ENCODE measurements at places on chromosomes 5 and 9.

- no peak for DNase-seq
These were observed 92.3 kb downstream of the HSD17B3 start for GRCh38 chr9:96209407-96210271.

- no peak for DNase-seq
These were observed 975 bp downstream of the AGXT2 start for GRCh38 chr5:35046774-35047173.

- no peak for DNase-seq
These were observed 16.5 kb upstream of the NRARP start for GRCh38 chr9:137318602-137319001.

- DNase-seq = no peak
These were observed 27.8 kb downstream of the NUTM2F start for GRCh38 chr9:94300470-94301301.

- DNase-seq = no peak
These were observed 25.1 kb downstream of the PAPPA start for GRCh38 chr9:116178481-116179211.

DNA sequence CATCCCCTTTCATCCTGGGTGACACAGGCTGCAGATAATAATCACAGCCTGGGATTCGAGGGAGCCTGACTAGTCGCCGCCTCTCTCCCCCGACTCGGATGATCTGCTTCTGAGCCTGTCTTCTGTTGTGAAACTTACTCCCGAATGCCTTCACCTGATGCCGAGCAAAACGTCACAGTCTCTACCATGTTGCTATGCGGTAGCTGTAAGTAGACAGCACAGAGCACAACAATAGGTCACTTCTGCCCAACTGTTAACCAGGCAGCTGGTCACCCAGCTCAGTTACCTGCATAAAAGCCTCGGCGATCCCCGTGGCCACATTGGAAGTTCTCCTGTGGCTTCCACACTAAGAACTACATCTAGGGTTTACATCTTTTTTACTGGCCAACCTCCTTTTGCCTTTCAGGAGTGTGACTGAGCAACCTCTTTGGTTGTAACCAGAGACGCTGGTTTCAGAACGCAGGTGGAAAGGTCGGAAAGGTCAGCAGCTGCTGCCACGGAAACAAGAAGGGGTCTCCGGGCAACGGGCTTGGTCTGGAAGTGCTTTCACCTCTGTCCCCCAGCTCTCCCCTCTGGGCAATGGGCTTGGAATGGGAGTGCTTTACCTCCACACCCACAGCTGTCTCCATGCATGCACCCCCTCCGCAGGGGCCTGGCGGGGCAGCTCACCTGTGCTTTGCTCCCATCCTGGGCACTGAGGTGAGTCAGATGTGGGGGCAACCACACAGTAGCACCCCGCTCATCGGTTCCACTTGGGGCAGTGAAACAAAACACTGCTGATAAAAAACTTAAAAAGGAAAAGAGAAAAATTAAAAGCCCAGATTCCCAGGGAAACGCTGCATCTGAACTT is 7.6 kb upstream of the PPP1R26 start:
- peak; percentile 50 for DNase-seq

- DNase-seq = no peak
These were observed 98.9 kb downstream of the CSNK1G3 start for GRCh38 chr5:123610665-123611405.

- no peak for DNase-seq
These were observed 141.0 kb upstream of the PPP1R26 start for GRCh38 chr9:135338546-135338945.

DNA sequence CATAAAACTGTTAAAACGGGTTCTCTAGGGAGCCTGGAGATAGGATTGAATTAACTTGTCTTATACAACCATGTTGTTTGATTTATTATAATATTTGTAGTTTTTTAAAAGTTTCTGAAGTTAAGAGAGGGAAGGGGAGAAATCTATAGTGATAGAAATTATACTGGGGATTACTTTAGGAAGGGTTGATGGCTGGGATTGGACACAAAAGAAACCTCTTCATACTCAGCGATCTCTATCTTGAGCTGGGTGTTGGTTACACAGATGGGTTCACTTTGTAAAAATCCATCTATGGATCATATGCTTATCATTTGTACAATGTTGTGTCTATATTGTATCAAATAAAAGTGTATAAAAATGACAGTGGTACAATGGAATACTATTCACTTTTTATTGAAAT is 30.0 kb downstream of the TNPO1 start:
- DNase-seq = no peak

GRCh38 chr5:38758774-38759600 is 86.8 kb upstream of the OSMR start:
- no peak for DNase-seq

GRCh38 chr5:21142791-21143190 is 1154.8 kb upstream of the CDH18 start:
- no peak for DNase-seq

DNA sequence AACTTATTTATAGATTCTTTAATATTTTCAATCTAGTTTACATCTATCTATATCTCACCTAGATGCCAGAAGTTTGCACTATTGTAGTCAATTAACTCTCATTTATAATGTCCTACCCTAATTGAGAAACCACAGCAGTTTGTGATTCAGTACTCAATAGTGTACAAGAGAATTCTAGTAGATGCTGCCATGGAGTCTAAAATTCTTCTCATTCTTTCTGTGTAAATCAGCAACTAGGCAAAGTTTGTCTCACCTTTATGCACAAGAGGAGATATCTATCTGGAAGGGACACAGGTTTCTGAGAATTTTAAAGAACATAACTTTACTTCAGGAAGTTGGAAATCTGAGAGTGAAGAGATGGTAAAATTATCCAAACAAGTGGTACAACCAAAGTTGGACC is 173.0 kb upstream of the FBXL7 start:
- no peak for DNase-seq

GRCh38 chr5:179700401-179700918 is 1.7 kb downstream of the CANX start:
- no peak for DNase-seq

- no peak for DNase-seq
These were observed 142.3 kb upstream of the TLX3 start for GRCh38 chr5:171166766-171167165.

- DNase-seq = no peak
These were observed 54.4 kb downstream of the ARSB start for GRCh38 chr5:78930721-78931120.

- DNase-seq = no peak
These were observed 5.8 kb downstream of the SH3RF2 start for GRCh38 chr5:145942201-145942600.

DNA sequence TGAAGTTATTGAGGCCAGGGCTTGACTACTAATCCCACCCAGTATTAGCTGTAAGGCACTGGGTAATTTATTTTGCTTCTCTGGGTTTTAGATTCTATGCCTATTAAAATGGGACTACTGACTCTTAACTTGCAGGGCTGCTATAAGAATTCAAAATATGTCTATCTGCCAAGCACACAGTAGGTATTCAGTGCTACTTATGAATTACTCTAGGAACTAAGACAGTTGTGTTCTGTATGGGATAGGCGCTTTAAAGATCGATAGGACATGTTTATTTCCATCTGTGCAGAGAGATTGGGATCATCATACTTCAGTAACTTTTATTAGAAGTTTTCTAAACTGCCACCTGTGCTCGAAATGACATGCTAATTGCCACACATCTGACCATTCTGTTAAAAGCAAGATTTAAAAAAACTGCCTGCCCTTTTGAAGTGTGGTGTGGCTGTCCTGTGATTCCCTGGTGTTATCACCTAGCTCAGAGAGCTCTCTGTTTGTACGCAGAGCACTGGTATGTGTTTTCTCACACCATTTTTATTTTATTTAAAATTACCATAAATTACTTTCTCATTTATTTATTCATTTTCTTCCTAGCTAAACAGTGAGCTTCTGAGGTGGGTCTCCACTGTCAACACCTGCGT is 58.7 kb downstream of the FYB1 start:
- no peak for DNase-seq

- peak; percentile 79 for DNase-seq
These were observed 199.7 kb downstream of the ROR2 start for GRCh38 chr9:91750343-91750742.

DNA sequence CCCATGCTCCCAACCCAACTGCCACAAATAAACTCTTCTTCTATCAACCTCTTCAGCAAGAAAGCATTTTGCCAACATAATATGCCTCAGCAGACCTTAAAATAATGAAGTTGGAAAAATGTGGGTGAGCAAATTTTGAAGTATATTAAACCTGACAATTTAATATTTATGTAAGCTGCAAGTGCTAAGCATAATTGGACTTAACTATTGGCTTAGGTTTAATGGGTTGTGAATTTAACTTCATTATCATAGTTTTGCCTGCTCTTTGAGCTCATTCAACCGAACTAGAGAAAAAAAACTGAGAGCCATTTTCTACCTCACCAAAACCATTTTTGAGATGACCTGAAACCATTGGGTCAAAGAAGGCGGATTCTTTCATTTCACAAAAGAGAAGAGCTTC is 805.5 kb upstream of the DMAC1 start:
- no peak for DNase-seq

DNA sequence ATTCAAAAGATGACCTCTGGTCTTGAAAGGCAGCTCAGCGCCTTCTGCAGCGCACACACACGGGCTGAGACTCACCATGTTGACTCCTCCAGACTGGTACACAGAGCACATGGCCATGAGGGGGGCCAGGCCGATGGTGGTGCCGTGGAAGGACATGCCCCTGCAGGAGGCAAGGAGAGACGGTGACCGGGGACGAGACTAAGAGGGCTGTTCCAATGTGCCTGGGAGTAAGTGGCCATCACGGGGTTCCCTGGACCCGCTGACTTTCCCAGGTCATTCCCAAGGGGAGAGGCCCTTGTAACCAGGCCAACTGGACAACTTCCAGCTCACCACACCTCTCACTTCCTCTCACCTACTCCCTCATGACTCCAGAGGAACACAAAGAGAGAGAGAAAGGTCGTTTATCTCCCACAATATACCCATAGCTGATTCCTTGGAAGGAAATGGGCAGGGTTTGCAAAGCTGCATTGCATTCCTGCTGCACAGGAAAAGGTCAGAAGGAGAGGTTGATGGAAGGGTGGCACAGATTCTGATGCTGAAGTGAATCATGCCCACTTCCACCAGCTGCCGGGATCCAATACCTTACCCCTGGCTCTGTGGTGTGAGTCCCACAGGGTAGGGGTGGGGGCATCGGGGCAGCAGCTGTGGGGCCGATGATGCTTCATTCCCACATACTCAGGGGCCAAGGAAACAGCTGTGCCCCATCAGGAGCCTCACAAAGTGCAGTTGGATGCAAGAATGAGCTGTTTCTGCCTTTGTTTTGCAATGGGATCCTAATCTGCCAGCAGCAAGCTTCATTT is 47.2 kb downstream of the NIPAL4 start:
- DNase-seq = no peak

DNA sequence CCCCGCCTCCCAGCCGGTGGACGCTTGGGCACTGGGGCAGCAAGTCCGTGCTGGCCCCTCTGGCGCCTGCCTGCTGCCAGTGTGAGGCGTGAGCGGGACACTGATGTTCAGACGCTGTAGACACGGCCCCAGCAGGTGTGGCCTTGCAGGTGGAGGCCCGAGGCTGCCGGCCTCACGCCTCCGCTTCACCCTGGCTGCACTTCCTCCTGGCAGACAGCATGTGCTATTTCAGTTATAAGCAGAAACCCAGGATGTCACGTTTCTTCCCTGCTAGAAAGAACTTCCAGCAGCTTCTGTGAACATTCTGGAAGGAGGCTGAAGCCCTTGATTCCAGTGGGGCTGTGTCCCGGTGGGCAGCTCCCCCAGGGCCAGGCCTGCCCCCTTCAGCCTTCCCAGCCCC is 114.8 kb upstream of the FCN2 start:
- DNase-seq = no peak

- DNase-seq = no peak
These were observed 1166.8 kb downstream of the MAT2B start for GRCh38 chr5:164672205-164672604.

GRCh38 chr5:35058374-35058788 is 10.6 kb upstream of the AGXT2 start:
- no peak for DNase-seq

GRCh38 chr9:123523001-123523400 is 167.0 kb downstream of the CRB2 start:
- DNase-seq = no peak

GRCh38 chr5:7850395-7851239 is at the start of gene CFAP90:
Gene CFAP90 (minus strand): TSS chr5:7851133. CDS start chr5:7851021, 112 bp downstream.
- peak; percentile 87 for DNase-seq

DNA sequence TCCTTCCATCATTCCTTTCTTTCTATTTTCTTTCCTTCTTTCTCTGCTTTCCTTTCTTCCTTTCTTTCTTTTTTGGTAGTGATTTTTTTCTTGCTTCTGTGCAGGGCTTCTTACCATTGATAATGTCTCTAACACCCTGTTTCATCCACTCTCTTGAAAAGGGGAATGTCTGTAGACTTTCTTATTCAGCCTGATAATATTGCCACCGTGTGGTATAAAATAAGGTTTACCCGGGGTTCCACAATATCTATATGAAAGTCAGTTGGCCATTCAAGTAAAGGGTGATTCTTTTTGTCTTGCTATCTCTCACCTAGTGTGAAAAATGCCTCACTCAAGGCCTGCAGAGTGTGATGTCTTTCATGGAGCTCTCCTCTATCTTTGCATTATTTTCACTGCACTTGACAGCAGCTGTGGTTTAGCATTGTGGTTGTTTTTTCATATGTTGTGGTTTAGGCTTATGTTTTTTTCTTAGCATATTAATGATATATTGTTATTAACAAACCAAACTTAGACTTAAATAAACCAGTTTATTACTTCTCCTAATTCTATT is 153.9 kb downstream of the CSNK1G3 start:
- no peak for DNase-seq

- DNase-seq = no peak
These were observed 337.5 kb downstream of the NR2F1-AS1 start for GRCh38 chr5:93243481-93243880.

DNA sequence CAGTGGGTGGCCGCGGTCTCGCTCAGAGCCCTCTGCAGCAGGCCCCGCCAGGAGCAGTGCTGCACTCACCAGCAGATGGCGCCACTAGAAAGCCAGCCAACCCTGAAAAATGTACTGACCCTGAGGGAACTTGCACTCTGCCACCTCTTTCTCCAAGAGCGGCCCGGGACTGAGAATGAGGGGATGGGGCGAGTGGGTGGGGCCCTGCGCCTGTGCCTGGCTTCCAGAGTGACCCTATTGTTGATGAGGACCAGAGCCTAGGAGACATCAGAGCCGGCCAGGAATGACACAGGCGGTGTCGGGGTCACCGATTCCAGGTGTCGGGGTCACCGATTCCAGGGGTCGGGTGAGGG is 2.9 kb upstream of the IL17B start:
- DNase-seq = peak; percentile 94

DNA sequence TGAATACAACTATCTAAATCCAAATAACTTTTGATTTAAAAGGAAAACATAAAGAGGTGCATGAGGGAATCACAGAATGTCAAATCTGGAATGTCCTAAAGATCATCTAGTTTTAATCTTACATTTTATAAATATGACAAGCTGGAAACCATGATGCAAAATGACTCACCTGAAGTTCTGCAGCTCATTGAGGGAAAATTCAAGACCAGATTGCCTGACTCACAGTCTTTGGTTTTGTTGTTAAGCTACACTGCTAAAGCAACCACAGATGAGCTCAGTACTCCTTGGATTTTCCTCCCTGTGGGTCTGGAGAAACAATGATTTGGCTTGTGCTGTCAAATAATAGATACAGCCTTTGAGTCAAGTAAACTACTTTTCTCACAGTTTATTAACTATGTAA is 19.1 kb upstream of the EDIL3 start:
- DNase-seq = no peak
